ENCODE measurements at places on chromosomes 13 and 19. TPM values are rescaled to one million over a fixed set of nuclear protein-coding genes. Genes with fewer than 3 reads are reported as not detected.

The NBEA gene
- total RNA-seq: 0.26 TPM

The TLE6 gene
- 0.52 TPM for total RNA-seq

The VMAC gene
- 2.0 TPM for total RNA-seq

The CABP5 gene
- not detected for total RNA-seq

The TNNI3 gene
- total RNA-seq: not detected

The BEST2 gene
- not detected for total RNA-seq

The CLDN10 gene
- total RNA-seq: not detected

The CCDC122 gene
- total RNA-seq: 2.2 TPM

The KCTD15 gene
- total RNA-seq: 5.0 TPM

GRCh38 chr19:566403-566802 is 6.0 kb upstream of the BSG start:
- DNase-seq: no peak

DNA sequence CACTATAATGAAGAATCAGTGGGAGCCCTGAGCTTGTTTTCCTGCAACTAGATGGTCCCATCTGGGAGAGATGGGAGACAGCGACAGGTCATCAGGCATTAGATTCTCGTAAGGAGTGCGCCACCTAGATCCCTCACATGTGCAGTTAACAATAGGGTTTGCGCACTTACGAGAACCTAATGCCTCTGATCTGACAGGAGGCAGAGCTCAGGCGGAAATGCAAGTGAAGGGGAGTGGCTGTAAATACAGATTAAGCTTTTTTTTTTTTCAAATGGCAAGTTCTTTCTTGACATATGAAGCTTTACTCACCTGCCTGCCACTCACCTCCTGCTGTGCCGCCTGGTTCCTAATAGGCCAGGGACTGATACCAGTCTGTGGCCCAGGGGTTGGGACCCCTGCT is 14.4 kb downstream of the CDC16 start:
- no peak for DNase-seq

DNA sequence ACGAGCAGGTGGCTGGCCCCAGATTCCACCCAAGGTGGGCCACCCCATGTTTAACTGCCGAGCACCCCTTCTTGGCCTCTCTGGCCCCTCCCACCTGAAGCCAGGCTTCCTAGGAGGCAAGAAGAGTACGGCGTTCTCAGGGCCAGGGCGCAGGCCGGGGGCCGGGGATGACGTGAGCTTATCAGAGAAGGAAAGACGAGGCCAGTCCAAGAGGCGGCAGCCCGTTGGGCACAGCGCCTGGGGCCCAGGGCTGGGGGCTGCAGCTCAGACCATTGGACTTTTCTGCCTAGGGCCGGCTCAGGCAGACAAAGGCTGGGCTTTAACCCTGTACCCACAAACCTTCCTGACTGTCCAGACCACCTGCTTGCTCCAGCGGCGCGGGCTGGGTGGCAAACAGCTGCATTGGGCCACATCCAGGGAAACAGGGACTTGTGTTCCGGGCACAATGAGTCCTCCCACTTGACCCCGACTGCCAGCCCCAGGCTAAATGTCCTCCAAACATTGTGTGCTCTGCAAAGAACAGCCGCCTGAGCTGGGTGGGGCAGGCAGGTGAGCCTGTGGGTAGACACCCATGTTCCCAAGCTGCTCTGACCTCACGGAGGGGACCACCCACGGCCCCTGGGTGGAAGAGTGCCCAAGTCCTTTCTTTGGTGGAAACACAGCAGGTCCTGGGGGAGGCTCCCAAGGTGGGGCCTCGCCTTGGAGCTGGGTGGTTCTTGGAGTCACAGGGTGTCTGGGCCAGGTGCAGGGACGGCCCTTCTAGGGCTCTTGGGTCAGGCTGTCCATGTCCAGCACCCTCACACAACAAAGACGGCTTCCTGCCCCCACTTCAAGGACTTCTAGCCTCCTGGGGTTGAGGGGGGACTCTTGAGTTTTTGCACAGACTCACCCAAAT is 21.9 kb downstream of the COMP start:
- DNase-seq: no peak

- no peak for DNase-seq
Observed at GRCh38 chr19:1164684-1165531, 9.2 kb downstream of the SBNO2 start.

- DNase-seq: peak; percentile 70
Observed at GRCh38 chr19:51131780-51132680, 7.3 kb downstream of the SIGLEC9 start.

DNA sequence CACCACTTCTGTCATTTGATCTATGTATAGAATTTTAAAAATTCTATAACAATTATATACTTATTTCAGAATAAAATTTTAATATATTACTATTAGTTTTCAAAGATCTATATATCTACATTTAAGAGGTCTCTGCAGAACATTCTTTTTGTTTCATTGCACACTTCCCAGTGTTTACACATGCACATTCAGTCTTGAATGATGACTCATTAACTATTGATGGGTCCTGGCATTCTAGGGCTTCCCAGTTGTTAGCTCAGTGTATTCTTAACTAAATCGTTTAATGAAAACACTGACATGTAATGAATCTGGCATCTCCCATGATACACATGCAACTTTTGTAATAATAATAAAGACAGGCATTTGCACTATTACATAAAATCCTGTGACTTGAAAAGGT is 324.6 kb downstream of the KLF12 start:
- DNase-seq: no peak

DNA sequence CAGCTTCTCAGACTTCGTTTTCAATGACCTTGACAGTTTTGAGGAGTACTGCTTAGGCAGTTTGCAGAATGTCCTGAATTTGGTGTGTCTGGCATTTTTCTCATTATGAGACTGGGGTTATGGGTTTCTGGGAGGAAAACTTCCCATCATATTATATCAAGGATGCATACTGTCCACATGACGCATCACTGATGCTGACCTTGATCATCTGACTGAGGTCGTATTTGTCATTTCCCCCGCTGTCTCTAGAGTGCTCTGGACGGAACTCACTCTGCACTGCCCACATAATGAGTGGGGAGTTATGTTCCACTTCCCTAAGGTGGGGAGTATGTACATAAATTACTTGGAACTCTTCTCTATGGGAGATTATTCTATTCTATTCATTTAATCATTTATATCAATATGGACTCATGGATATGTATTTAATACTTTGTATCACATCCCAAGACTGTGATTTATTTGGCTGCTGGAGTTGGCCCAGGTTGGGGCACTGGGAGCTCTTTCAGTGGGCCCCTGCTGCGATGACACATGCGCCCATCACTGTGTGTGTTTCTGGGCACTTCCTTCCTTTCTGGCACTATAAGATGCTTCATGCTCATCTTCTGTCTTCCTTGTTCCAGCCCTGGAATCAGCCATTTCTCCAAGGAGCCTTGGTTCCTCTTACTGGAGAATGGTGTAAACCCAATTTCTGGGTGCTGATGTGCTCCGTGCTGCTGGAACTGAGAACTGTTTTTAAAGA is 138.6 kb downstream of the MIPEP start:
- no peak for DNase-seq

DNA sequence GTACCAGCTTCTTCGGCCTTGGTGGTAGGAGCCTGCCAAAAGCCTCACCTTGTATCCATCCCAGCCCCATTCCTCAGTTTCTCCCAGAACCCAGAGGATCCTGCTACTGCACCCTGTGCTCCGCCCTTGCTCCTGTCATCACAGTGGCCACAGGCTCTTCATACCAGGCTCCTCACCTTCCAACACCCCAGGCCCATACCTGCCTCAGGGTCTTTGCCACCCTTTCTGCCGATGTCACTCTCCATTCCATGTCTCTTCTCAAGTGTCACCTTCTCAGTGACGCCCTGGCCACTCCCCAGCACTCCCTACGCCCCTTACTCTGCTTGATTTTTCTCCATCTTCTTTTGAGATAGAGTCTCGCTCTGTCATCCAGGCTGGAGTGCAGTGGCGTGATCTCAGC is 2.0 kb upstream of the SRRM5 start:
- DNase-seq: no peak

DNA sequence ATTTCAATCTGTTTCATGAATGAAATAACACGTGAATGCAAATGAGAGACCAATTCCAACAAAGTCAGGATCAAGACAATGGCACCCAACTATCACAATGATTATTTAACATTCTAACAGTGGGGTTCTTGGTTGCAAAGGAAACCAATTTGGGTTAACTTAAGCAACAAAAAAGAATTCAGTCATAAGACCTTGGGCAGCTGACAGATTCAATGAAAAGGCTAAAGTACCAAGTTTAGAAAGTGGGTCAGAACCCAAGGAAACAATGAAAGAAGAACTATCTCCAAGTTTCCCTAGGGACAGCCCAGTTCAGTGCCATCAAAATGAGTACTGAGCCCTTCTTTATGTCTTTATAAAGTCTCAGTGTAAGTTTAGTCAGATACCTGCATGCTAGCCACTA is 17.5 kb upstream of the SIGLEC14 start:
- DNase-seq: no peak

DNA sequence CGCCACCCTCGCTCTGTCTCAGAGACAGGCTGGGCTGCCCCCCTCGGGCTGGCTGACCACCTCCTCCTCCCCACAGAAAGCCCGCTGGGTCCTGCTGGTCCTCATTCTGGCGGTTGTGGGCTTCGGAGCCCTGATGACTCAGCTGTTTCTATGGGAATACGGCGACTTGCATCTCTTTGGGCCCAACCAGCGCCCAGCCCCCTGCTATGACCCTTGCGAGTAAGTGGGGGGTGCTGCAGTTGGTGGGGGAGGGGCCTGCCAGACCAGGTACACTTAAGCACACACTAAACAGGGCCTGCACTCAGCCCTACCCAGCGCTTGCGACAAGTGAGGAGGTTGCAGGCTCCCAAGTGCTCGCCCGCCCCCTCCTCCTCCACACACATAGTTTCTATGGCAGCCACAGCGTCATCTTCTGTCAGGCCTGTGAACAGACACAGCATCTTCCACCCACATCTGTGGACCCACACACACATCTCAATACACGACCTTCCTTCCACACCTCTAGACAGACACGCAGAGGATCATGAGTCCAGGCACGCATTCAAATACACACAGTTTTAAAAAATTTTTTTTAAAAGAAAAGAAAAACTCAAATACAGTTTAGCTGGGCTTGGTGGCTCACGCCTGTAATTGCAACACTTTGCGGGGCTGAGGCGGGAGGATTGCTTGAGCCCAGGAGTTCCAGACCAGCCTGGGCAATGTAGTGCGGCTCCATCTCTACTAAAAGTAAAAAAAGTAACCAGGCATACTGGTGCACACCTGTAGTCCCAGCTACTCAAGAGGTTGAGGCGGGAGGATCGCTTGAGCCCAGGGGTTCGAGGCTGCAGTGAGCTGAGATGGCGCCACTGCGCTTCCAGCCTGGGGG is 18.4 kb downstream of the PLD3 start:
- no peak for DNase-seq

GRCh38 chr13:49308921-49309408 is 61.2 kb downstream of the CDADC1 start:
- DNase-seq: no peak

DNA sequence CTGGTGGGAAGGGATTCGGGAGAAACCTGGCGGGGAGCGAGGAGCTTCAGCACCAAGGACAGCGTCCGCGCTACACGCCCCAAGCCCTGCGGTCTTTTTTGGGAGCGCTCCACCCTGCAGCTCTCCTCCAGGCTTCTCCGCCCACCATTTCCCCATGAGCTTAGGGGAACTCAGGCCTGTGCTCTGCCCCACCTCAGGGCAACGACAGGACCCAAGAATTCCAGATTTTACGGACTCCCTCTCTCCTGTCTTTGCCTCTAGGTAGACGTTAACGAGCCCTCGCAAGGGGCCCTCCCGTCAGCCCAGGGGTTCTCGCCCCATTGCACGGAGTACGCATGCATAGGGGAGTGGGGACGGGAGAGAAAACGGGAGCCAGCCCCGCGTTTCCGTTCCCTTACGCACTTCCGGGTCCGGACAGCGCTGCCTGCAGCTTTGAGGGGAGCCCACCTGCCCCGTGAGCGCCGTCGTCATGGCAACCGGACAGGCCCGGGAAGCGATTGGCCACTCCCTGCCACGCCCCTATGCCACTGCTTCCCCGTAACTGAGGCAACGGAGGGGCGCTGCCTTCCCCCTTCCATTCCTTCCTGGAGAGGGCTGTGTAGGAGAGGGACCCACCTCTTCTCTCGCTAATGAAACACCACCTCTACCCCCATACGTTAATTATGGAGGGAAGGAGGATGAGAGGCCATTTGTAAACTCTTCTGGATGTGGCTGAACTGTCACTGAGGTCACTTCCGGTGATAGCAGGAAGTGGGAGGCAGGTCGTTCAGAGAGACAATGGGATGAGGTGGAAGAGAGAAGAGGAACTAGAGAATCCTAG is 20.8 kb downstream of the NOVA2 start:
- DNase-seq: peak; percentile 64

DNA sequence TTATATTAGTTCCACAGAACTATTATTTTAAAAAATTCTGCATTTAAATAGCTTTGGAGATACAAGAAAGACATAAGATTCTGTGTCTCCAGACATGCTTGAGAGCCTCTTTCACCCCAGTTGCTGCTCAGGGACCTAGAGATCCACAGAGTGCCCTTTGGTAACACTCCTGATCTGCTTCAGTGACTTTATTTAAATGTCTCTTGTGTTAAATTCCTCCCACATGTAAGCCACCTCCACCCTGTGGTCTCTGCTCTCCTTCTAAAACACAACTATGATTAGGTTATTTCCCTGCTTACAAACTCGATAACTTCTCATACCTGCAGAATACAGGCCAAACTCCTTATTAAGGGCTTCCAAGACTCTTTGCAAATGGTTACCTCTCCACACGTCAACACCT is 141.0 kb downstream of the RFC3 start:
- no peak for DNase-seq

DNA sequence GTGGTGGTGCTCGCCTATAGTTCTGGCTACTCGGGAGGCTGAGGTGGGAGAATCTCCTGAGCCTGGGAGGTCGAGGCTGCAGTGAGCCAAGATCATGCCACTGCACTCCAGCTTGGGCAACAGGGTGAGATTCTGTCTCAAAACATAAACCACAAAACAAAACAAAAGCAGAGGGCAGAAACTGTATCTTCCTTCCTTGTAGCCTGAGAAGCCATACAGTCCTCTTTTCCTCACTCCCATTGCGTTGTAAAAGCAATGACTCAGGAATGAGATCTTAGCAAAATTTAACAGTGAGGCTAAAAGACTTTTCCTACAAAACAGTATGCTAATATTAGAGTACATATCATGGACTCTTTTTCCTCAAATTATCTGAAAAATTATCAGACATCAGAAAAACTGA is 130.9 kb downstream of the SHISA2 start:
- no peak for DNase-seq

DNA sequence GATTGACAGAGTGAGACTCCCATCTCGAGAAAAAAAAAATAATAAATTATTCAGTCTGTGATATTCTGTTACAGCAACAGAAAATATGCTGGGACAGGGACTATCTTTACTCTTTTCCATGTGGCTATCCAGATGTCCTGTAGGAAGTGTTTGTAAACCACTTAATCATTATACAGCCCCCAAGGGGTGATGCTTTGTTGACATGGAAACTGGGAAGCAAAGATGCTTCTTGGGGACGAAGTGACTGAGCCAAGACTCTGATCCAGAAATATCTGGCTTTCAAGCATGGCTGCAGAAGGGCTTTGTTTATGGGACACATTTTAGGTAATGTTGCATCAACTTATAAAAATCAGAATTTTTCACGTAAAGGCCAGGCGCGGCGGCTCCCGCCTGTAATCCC is 5.4 kb downstream of the ZNF8 start:
- DNase-seq: no peak

All from activated naive CD4-positive, alpha-beta T cell treated with anti-CD3 and anti-CD28 coated beads for 36 hours (primary cell).